Thyroid gland (tissue), 4 donors: ENCODE measurements at places on chromosomes 3 and 15. TPM values are rescaled to one million over a fixed set of nuclear protein-coding genes. Genes with fewer than 3 reads are reported as not detected.

The SYNM gene
- 14.8 TPM for total RNA-seq

The CLRN1 gene
- total RNA-seq, result not detected

The THRB gene
- 33.2 TPM for total RNA-seq

The AGBL1 gene
- total RNA-seq, result not detected

The ADAMTSL3 gene
- total RNA-seq, result 7.1 TPM

The SLC9A9 gene
- total RNA-seq, result 19.6 TPM

The LRTM1 gene
- total RNA-seq, result not detected

The PCOLCE2 gene
- 3.1 TPM for total RNA-seq

GRCh38 chr15:56492791-56493555 is 28.0 kb upstream of the MNS1 start:
- no peaks in the 10 kb centered on the region for H3K4me1 ChIP-seq
- H3K27me3 ChIP-seq, result no peaks in the 10 kb centered on the region
- no peak for DNase-seq
- no peak overlapping the region for H3K27ac ChIP-seq

GRCh38 chr3:51139616-51140015 is 245.5 kb upstream of the MANF start:
- no peaks in the 10 kb centered on the region for H3K36me3 ChIP-seq
- no peaks in the 10 kb centered on the region for H3K4me1 ChIP-seq
- no peaks in the 10 kb centered on the region for H3K27me3 ChIP-seq
- H3K27ac ChIP-seq, result no peak overlapping the region
- DNase-seq, result peak; percentile 88
- no peak overlapping the region for H3K4me3 ChIP-seq

DNA sequence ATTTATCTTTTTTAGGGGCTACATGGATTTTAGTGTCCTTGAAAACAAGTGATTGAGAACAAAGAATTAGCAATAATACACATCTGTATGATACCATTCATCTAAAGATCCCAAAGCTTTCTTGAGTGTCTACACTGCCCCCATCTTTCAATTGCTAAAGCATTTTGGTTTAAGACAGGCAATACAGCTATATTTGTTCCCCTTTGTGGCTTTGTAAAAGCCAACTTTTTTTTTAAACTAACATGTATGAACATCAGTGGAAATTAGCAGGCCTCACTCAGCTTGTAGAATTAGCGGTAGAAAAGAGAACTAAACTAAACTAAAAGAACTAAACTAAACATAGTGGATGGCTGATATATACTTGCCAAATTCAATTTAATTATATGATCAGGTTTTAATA is 449.6 kb downstream of the MECOM start:
- no peaks in the 10 kb centered on the region for H3K36me3 ChIP-seq
- H3K27ac ChIP-seq, result no peak overlapping the region
- no peaks in the 10 kb centered on the region for H3K27me3 ChIP-seq
- H3K4me1 ChIP-seq, result no peaks in the 10 kb centered on the region
- DNase-seq, result no peak

GRCh38 chr3:4139462-4140140 is 163.6 kb upstream of the SETMAR start:
- no peaks in the 10 kb centered on the region for H3K27me3 ChIP-seq
- H3K4me3 ChIP-seq, result no peak overlapping the region
- no peak for DNase-seq
- H3K4me1 ChIP-seq, result no peaks in the 10 kb centered on the region
- H3K27ac ChIP-seq, result no peak overlapping the region

GRCh38 chr3:36864180-36865053 is 80.4 kb downstream of the TRANK1 start:
- H3K27me3 ChIP-seq, result no peaks in the 10 kb centered on the region
- H3K36me3 ChIP-seq, result peaks cover 12% of the 10 kb centered on the region
- no peak overlapping the region for H3K4me3 ChIP-seq
- no peak for DNase-seq
- no peak overlapping the region for H3K27ac ChIP-seq

- DNase-seq, result no peak
- no peaks in the 10 kb centered on the region for H3K36me3 ChIP-seq
- H3K4me3 ChIP-seq, result no peak overlapping the region
Observed at GRCh38 chr15:101110681-101111569, 140.9 kb downstream of the CHSY1 start.

- H3K4me3 ChIP-seq, result no peak overlapping the region
- no peak for DNase-seq
- H3K4me1 ChIP-seq, result peaks cover under 1% of the 10 kb centered on the region
- H3K27me3 ChIP-seq, result no peaks in the 10 kb centered on the region
Observed at GRCh38 chr3:127008236-127008635, 25.3 kb downstream of the PLXNA1 start.

GRCh38 chr3:53350652-53351051 is 3.3 kb upstream of the DCP1A start:
- no peaks in the 10 kb centered on the region for H3K36me3 ChIP-seq
- no peak overlapping the region for H3K27ac ChIP-seq
- peaks cover 2% of the 10 kb centered on the region for H3K4me1 ChIP-seq
- no peak overlapping the region for H3K4me3 ChIP-seq
- DNase-seq, result no peak

DNA sequence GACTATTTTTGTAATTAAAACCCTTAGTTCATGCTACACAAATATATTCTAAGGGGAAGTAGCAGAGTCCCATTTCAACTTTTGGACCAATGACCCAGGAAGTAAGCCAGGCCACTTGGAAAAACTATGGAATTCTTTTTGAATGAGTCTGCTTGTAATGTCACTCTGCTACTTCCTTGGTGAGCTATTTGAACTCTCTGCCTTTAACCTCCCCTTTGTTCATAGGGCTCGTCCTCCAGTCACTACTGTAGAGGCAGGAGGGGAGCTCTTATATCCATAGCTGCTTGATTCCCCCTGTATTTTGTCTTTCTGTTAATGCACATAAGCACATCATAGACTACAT is 119.6 kb downstream of the UACA start:
- no peaks in the 10 kb centered on the region for H3K4me1 ChIP-seq
- no peak for DNase-seq
- H3K36me3 ChIP-seq, result no peaks in the 10 kb centered on the region
- no peak overlapping the region for H3K27ac ChIP-seq

- no peak overlapping the region for H3K4me3 ChIP-seq
- peaks cover 35% of the 10 kb centered on the region for H3K4me1 ChIP-seq
- no peaks in the 10 kb centered on the region for H3K36me3 ChIP-seq
- H3K27me3 ChIP-seq, result no peaks in the 10 kb centered on the region
- DNase-seq, result no peak
Observed at GRCh38 chr3:178404961-178405360, 131.3 kb upstream of the KCNMB2 start.

GRCh38 chr3:117483839-117484238 is 774.3 kb downstream of the TUSC7 start:
- no peaks in the 10 kb centered on the region for H3K36me3 ChIP-seq
- DNase-seq, result no peak
- no peaks in the 10 kb centered on the region for H3K27me3 ChIP-seq
- no peak overlapping the region for H3K4me3 ChIP-seq
- H3K4me1 ChIP-seq, result no peaks in the 10 kb centered on the region

- peak; percentile 67 for DNase-seq
- peaks cover 19% of the 10 kb centered on the region for H3K36me3 ChIP-seq
- peak overlapping the region; percentile 52 for H3K4me3 ChIP-seq
- peaks cover 98% of the 10 kb centered on the region for H3K4me1 ChIP-seq
- H3K27me3 ChIP-seq, result no peaks in the 10 kb centered on the region
- peak overlapping the region; percentile 99 for H3K27ac ChIP-seq
Observed at GRCh38 chr15:40338921-40339620, 1.7 kb downstream of the CCDC9B start.

GRCh38 chr3:41209646-41210045 is 10.3 kb downstream of the CTNNB1 start:
- H3K4me1 ChIP-seq, result peaks cover 56% of the 10 kb centered on the region
- H3K36me3 ChIP-seq, result no peaks in the 10 kb centered on the region
- DNase-seq, result no peak
- no peaks in the 10 kb centered on the region for H3K27me3 ChIP-seq
- H3K4me3 ChIP-seq, result no peak overlapping the region

DNA sequence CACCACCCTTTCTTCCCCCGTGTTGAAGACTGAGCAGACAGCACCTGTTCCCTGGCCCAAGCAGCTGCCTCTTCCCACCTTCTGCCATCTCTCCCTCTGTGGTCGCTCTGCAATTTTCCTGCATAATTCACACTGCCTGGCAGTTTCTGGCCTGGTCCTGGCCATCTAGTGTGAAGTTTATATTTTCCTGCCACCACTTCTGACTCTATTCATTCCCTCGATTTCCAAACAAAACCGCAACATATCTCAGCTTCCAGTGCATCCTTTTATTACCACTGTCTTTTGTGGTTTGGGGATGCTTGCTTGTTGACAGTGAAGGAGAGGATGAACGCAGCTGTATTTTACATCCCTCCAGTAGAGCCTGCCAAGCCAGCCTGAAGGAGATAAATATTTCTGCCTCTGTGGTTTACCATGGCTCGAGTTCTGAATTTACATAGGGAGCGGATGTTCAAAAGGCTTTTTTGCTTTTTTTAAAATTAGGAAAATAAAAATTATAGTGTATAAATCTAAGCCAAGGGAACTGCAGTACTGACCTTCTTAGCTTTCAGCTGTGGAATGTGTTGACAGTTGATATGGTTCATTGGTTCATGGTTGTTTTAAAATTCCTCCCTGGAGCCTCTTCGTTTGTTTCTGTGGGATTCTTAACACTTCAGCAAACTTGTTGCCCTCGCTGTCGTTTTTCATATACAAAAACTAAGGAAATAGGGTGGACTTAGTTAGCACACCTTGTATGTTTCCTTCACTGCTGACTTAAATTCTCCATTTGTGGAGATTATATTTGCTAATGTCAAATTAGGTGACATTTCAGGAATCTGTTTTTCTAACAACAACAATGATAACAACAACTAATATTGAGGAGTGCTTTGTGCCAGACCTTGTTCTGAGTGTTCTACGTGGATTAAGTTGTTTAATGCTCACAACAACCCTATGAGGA is 250.5 kb downstream of the ADAMTSL3 start:
- H3K36me3 ChIP-seq, result no peaks in the 10 kb centered on the region
- H3K27me3 ChIP-seq, result no peaks in the 10 kb centered on the region
- no peak overlapping the region for H3K4me3 ChIP-seq
- H3K27ac ChIP-seq, result no peak overlapping the region
- no peak for DNase-seq
- H3K4me1 ChIP-seq, result peaks cover 10% of the 10 kb centered on the region

DNA sequence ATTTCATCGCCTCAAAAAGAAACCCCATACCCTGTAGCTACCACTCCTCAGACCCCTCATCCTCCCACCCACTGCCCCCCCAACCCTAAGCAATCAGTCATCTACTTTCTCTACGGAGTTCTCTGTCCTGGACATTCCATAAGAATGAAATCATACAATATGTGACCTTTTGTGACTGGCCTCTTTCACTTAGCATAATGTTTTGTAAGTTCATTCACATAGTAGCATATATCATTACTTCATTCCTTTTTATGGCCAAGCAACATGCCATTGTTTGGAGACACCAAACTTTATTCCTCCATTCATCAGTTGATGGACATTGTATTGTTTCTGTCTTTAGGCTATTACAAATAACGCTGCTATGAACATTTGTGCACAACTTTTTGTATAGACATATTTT is 64.2 kb downstream of the TNIK start:
- no peak for DNase-seq
- no peaks in the 10 kb centered on the region for H3K36me3 ChIP-seq
- no peaks in the 10 kb centered on the region for H3K27me3 ChIP-seq
- no peaks in the 10 kb centered on the region for H3K4me1 ChIP-seq
- H3K4me3 ChIP-seq, result no peak overlapping the region
- H3K27ac ChIP-seq, result no peak overlapping the region

GRCh38 chr3:126557761-126558160 is 971 bp downstream of the C3orf22 start:
- no peak overlapping the region for H3K4me3 ChIP-seq
- no peaks in the 10 kb centered on the region for H3K27me3 ChIP-seq
- H3K4me1 ChIP-seq, result no peaks in the 10 kb centered on the region
- no peaks in the 10 kb centered on the region for H3K36me3 ChIP-seq
- no peak overlapping the region for H3K27ac ChIP-seq
- no peak for DNase-seq

DNA sequence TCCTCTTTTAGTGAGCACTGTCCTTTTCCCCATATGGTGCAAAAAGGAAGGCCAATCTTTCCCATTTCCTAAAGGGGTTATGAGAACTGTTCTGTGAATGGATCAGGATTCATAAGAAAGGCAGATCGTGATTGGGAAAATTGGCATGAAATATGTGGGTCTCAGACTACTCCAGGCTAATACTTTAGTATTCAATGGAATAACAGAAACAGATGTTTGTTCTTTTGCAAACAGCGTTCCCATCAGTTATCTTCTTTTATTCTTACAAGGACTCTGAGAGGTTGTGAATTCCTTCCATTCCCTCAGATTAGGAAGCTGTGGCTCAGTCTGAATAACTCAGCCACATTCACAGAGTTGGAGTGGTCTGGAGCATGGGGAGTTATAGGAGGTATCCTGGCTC is 51.3 kb upstream of the MTMR10 start:
- no peaks in the 10 kb centered on the region for H3K27me3 ChIP-seq
- H3K36me3 ChIP-seq, result no peaks in the 10 kb centered on the region

- H3K4me3 ChIP-seq, result no peak overlapping the region
- H3K27ac ChIP-seq, result no peak overlapping the region
- H3K4me1 ChIP-seq, result no peaks in the 10 kb centered on the region
Observed at GRCh38 chr3:38829404-38829803, 13.4 kb upstream of the SCN10A start.

DNA sequence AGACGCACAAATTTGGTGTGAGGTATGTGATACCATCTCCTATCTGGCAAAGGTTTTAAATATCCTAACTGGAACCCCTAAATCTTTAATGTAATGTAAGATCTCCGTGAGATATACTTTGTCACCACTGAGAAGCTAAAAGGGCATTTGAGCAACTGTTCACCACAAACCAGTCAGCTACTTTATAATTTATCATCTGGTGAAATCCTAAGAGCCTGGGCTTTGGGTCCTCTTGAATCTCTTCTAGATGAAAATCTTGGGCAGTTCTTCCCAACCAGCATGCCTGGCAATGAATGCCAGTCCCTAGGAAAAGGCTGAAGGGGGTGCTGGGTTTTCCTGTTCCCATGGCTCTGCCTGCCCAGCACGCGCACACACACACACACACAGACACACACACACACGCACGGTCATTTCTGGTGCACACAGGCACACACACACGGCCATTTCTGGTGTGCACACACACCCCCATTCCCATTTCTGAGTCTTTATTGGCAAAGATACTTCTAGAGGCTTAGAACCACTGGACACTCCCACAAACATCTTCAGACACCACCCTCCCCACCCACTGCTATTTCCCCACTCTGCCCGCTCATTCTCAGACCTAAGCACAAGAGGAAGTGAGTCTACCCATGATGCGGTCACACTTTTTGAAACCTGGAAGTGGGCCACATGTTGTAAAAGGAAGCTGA is 72.6 kb downstream of the MYO1E start:
- H3K4me1 ChIP-seq, result peaks cover 35% of the 10 kb centered on the region
- peak; percentile 76 for DNase-seq
- peak overlapping the region; percentile 19 for H3K27ac ChIP-seq
- H3K27me3 ChIP-seq, result no peaks in the 10 kb centered on the region
- H3K36me3 ChIP-seq, result no peaks in the 10 kb centered on the region

- H3K4me1 ChIP-seq, result peaks cover 24% of the 10 kb centered on the region
- H3K36me3 ChIP-seq, result peaks cover 35% of the 10 kb centered on the region
- H3K27ac ChIP-seq, result peak overlapping the region; percentile 91
- H3K27me3 ChIP-seq, result no peaks in the 10 kb centered on the region
- H3K4me3 ChIP-seq, result no peak overlapping the region
Observed at GRCh38 chr3:184338511-184338945, 1.1 kb downstream of the FAM131A start.

- no peaks in the 10 kb centered on the region for H3K27me3 ChIP-seq
- no peaks in the 10 kb centered on the region for H3K36me3 ChIP-seq
- no peak for DNase-seq
Observed at GRCh38 chr3:16122155-16122554, 52.3 kb upstream of the GALNT15 start.
